ENCODE measurements at places on chromosomes 11 and 22.

GRCh38 chr22:48719978-48720661, 1107.6 kb downstream of the BRD1 start:
- DNase-seq = peak; percentile 55

GRCh38 chr11:78664636-78665035, 90.0 kb upstream of the NARS2 start:
- DNase-seq = no peak

- DNase-seq = no peak
These were observed 94.5 kb downstream of the FDX1 start for GRCh38 chr11:110524238-110524637.

GRCh38 chr22:41411021-41411851, 29.5 kb downstream of the TEF start:
- no peak for DNase-seq

- no peak for DNase-seq
These were observed 111.8 kb downstream of the CTTN start for GRCh38 chr11:70510106-70510505.

GRCh38 chr11:133906746-133907145, 50.0 kb downstream of the IGSF9B start:
- DNase-seq = no peak

- DNase-seq = no peak
These were observed 142.3 kb upstream of the TBCEL start for GRCh38 chr11:120881596-120881995.

DNA sequence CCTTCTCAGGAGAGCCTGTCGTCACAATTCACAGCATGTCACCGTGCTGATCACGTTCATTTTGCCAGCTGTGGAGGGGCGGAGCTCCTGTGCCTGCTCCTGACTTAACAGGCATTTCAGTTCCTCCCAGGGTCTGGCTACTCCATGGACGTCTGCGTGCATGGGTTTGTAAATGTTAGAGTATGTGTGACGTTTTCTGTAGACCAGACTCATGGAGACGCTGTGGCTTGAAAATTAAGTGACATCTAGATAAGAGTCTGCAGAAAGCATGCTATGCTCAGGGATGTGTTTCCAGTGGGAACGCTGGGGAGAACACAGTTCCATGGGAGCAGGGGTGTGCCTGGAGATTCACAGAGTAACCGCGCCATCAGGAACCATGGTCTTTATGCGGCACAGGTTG, 804.0 kb downstream of the TBC1D22A start:
- DNase-seq = no peak

GRCh38 chr22:40889116-40889515, 27.2 kb upstream of the DNAJB7 start:
- DNase-seq = no peak

GRCh38 chr22:37427135-37427710, at the start of gene ELFN2:
TSS of gene ELFN2 (minus strand) at chr22:37427479. CDS start at chr22:37375534, 51,945 bp downstream.
- DNase-seq = peak; percentile 77

DNA sequence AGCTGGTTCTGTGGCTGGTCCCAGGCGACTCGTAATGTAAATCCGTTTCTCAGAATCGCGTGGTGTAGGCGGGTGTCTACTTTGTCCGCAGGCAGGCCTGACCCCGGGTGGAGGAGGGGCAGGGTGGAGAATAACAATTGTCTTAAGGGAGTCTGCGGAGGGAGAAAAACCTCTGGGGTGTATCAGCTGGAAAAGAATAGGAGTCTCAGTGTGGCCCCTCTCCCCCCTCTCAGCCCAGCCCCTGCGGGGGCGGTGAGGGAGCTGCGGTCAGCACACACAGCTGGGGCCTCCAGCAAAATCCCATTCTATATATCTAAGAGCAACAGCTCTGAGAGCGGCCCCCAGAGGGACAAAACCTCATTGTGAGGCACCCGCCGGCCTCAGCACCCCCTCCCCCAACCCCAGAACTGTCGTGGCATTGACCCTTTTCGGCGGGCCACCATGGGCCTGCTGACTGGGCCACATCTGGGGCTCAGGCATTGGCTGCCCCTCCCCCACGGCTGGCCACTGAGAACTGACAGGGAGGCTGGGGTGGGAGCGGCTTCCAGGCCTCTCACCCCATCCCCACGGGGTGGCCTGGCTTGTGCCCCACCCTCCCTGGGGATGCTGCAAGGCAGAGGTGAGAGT, 2.7 kb upstream of the MYRF start:
- DNase-seq = no peak

GRCh38 chr11:77039491-77040400, 5.5 kb downstream of the B3GNT6 start:
- DNase-seq = no peak

- DNase-seq = no peak
These were observed 25.9 kb downstream of the APOBEC3H start for GRCh38 chr22:39122772-39123470.

DNA sequence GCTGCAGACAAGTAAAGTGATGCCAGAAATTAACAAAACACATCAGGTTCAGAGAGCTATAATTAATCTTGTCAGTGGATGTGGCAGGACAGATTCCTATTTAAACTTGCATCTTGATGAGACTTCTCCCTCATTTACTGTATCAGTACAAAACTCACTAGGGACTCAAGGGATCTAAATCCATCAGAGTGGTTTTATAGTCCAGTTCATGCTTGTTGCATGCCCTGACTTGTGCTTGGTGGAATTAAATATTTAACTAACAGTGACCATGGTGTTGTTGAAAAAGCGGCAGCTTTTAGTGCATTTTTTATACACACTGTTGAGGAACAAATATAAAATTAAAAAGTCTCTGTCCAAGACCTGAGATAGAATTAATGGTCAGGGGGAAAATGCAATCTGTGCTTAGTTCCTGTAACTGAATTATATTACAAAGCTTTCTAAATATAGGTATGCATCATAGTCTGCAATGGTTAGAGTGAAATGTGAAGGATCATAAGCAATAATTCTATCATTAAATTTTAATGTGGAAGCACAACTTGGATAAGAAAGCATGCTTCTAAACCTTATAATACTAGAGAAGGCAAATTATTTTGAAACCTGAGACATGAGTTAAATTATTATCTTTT, 1475.5 kb upstream of the TENM4 start:
- DNase-seq = no peak

DNA sequence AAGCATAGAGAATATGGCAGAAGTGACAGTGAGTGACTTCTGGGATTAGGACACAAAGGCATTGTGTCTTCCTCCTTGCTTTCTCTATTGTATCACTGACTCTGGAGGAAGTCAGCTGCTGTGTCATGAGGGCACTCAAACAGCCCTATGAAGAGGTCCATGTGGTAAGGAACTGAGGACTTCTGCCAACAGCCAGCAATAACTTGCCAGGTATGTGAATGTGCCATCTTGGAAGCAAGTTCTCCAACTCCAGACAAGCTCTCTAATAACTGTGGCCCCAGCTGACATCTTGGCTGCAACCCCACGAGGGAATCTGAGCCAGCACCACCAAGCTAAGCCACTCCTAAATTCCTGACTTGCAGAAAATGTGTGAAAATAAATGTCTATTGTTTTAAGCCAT, 83.6 kb upstream of the ZBED5 start:
- no peak for DNase-seq

DNA sequence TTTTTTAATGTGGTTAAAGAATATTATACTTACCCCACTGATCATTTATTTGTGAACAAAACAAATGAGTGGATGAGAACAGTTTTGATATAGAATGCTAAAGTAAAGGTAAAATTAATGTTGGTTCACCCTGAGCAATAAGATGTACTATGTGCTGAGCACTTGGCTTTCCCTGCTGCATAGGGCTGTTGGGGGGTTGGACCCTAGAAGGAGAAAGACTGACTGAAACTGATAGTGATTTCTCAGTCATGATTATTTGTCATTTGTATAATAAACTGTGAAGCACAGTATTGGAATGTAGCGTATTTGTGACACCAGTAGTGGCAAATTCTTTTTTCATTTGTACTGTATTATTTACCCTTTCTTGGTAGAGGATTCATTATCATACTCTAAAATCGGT, 63.3 kb downstream of the PRMT3 start:
- no peak for DNase-seq

DNA sequence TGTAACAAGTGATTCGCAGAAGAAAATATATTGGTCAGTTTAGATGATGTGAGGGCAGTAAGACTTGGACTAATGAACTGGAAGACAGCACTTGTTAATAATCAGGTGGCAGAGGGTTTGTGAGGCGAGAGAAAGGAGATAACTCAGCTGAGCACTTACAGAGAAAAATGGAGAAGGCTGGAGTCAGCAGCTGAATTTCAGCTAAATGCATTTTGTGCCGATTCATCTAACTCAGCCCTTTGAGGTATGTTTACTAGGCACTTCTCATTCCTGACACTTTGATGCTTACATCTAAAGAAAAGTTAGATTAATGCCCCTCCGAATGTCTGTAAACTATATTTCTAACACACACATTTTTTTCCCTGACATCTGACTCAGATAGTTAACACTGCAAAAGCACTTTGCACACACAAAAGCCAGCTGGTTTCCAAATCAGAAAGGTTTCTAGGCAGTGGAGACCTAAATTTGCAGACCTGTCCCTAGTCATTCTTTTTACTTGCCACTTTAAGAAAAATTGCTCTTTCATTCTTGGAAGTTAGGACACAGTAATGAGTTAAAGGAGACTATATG, 859.5 kb upstream of the CCDC90B start:
- DNase-seq = no peak

DNA sequence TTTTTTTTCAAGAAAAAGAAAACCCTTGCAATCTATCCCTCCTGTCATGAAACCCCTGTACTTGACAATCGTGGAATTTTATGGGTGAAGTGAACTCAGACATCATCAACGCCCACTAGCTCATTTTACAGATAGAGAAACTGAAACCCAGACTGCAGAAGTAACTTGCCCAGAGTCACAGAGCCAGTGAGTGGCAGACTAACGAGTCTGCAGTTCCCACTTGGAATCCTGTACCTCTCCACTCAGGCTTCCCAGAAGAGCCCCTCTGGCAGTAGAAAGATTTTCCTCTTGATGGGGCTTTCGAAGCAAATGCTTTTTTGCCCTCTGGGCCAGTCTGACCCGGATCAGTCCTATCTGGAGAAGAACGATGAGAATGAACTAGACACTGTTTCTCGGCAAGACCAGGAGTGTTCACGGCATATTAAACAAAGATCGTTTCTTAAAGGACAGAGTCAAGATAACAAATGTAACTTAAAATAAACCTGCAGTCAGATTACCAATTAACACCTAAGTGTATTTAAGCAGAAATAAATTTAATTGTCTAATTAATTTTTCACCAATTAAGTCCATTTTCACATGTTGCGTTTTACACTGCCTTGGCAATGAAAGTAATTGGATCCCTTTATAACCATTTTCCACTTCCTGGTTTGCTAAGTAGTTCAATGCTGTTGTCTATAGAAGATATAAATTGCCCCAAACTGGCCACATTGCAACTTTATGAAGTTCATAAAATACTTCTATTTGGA, 61.3 kb upstream of the CREB3L1 start:
- no peak for DNase-seq

GRCh38 chr11:121086866-121087265, 14.2 kb upstream of the TECTA start:
- no peak for DNase-seq

GRCh38 chr22:31491218-31491962, 1.7 kb upstream of the EIF4ENIF1 start:
- no peak for DNase-seq

DNA sequence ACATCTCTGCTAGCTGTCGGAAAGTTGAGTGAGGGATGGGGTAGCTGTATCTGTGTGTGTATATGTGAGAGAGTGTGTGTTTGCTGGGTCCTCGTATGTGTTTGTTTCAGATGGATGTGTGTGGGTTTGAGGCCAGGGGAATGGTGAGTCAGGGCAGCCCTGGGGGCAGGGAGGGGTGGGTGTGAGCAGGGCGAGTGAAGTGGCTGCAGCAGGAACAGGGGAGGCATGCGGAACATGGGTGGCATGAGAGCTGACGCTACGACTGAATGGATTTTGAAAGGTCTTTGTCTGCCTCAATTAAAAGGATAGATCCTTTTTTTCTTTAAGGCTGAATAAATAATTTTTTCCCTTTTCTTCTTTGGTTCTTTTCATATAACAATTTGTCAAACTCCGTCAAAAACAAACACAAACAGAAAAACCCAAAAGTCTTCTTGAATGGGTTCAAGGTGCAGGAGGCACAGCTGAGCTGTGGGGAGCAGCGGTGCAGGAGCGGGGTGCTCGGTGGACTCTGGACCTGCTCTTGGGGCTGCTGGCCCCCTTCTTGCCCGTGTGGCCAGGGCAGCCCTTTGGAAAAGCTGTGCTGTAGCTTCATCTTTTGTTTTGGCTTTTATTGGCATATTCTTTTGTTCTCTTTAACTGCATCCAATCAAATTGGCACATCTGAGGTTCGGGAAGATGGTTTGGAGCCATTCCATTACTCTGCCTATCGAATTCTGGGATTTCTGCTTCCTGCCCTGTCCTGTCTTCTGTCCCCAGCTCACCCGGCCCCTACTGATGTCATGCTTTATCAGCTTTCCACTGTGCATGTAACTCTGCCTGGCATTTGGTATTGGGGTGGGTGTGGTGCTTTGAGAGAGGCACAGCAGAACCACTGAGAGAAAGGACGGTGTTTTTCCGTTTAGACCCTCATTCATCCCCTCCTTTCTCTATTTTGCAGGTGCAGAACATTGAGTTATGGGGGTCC, 80.1 kb downstream of the ADAMTS15 start:
- no peak for DNase-seq

GRCh38 chr11:122163053-122163819, 47.2 kb upstream of the BLID start:
- DNase-seq = no peak

DNA sequence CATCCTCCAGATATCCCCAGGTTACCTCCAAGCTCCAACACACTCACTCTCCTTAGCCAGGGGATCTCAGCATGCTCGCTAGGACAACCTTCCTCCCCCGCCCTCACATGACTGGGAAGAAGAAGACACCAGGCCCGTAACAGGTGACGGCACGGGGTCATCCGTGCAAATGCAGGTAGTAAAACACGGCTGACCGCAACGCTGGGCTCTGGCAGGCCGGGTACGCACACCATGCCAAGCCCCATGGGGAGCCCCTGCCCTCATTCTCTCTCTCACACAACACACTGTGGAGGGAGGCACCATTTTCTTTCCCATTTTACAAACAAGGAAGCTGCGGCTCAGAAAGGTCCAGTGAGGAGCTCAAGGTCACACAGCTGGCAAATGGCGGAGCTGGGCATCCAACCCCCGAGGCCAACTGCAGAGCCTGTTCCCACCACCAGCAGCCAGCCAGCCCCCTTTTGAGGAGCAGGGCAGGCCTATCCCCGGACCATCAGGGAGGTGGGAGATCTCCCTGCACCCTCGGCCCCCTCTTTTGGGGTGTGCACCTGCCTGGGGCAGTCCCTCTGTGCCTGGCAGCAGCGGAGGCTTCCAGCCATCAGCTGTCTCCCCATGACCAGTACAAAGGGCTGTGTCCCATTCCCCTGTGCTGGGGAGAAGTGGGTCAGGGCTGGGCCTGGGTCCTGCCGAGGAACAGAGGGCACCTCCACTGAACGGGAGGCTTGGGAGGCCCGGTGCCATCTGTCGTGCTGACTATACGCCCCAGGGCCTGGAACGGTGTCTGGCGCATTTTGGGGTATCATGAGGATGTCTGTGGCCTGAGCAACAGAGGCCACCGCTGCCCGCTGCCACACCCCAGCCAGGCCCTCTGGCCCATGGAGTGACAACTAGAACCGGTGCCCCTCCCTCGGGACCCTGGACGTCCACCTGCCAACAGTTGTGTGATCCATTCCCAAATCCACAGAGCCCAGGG, 280.9 kb downstream of the CTTN start:
- DNase-seq = no peak

GRCh38 chr11:92941676-92942571, 27.5 kb upstream of the MTNR1B start:
- peak; percentile 37 for DNase-seq

- no peak for DNase-seq
These were observed 2.8 kb downstream of the RIC8A start for GRCh38 chr11:210122-210802.

Data from HuH-7 (cell line).